NCI-H82 (cell line): ENCODE measurements at places on chromosomes 5 and 9.
A peak's percentile ranks its signal among the peaks of the same experiment; 100 is the strongest.

GRCh38 chr9:34139477-34140146 is 13.1 kb upstream of the DCAF12 start:
- no peak for DNase-seq

- DNase-seq = no peak
These were observed 141.1 kb upstream of the RAPGEF1 start for GRCh38 chr9:131880833-131881583.

DNA sequence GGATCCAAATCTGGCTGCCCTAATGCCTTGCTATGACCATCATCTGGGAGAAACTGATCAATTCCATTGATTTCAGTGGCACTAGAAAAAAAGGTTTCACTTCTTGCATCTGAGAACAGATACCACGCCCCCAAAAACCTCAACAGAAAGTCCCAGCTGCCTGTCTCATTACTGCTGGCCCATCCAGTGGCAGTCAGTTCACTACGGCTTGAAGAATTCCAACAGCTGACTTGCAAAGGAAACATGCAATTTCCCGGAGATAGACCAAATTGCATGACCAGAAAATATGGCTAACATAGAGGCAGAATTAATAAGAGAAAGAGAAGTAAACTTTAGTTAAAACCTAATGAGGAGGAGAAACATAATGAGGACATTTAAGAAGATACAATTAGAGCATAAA is 48.6 kb downstream of the UGCG start:
- no peak for DNase-seq

GRCh38 chr5:38426490-38426889 is 130.0 kb downstream of the LIFR start:
- no peak for DNase-seq

DNA sequence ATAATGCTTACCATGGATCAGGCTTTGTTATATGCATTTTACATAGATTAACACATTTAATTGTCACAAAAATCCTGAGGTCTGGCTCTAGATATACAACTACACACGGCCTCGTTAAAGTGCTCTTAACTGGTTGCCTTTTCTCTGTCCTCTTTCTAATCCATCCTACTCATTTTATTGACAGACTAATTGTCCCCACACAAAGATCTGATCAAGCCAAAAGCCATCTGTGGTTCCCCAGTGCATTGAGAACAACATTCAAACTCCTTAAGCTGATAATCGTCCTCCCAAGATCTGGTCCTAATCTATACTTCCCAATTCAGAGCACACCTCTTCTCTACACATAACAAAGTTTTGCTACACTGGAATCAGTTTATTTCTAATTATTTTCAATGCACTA is 23.9 kb upstream of the PPP2R2B start:
- DNase-seq = peak; percentile 83

- no peak for DNase-seq
These were observed 71.8 kb downstream of the KIAA1958 start for GRCh38 chr9:112558476-112558875.
